ENCODE measurements at places on chromosomes 2 and 18.

DNA sequence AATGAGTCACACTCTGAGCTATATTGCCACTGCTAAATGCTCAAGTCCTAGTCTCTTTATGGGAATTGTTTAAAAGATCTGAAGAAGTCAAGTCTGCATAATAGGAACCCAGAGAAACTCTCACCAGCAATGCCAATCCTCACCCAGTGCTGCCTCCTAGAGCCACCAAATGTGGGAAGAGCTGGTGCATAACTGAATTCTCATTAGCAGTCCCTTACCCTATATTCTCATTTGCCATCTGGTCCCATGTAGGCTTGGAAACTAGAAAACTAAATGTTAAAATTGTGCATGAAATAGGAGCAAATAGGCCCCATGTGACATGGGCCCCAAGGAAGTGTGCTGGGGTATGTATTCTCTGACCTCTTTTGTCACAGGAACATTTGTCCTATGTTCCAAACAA lies 224.4 kb upstream of the SMAD2 start:
- no peak for DNase-seq

DNA sequence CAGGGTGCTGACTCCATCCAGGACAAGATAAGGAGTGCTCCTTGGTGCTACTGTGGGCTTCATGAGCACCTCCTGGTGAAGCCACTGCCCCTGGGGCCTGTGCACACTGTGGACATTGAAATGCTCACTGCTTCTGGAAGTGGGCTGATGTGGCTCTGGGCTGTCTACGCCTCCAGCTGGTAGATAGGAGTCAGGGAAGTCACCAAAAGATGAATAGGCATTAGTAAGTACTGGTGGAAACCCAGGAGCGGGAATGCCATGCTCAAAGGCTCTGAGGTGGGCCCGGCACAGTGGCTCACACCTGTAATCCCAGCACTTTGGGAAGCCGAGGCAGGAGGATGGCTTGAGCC lies 79.2 kb upstream of the MSH2 start:
- DNase-seq, result no peak

- DNase-seq, result no peak
Observed at GRCh38 chr18:68839701-68840100, 41.8 kb downstream of the CCDC102B start.

DNA sequence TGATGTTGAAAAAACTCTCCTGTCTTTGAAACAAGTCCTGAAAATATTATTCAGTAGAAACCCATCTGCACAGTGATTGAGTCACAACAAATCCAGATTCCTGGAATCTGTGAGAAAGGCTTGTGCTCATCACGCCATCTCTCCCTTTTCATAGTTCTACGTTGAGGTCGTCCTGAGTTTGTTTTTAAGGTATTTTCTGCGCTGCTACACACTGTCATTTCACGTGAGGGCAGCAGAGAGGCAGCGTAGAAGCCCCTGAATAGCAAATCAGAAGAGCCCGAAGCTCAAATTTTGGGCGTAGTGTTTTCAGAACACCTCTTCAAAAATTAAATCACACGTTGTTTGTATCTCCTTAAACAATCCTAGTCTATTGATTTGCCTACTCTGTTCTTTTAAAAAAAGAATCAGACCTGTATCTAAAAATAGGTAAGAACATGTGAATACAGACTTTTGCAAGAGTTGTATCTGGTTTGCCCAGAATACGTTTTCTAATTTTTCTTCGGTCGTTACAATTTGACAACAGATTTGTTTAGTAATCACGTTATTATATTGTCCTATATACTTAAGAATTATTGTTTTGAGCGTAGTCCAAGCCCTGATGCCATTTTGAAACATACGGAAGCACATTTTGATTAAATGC lies 61.6 kb upstream of the SLC38A11 start:
- no peak for DNase-seq

DNA sequence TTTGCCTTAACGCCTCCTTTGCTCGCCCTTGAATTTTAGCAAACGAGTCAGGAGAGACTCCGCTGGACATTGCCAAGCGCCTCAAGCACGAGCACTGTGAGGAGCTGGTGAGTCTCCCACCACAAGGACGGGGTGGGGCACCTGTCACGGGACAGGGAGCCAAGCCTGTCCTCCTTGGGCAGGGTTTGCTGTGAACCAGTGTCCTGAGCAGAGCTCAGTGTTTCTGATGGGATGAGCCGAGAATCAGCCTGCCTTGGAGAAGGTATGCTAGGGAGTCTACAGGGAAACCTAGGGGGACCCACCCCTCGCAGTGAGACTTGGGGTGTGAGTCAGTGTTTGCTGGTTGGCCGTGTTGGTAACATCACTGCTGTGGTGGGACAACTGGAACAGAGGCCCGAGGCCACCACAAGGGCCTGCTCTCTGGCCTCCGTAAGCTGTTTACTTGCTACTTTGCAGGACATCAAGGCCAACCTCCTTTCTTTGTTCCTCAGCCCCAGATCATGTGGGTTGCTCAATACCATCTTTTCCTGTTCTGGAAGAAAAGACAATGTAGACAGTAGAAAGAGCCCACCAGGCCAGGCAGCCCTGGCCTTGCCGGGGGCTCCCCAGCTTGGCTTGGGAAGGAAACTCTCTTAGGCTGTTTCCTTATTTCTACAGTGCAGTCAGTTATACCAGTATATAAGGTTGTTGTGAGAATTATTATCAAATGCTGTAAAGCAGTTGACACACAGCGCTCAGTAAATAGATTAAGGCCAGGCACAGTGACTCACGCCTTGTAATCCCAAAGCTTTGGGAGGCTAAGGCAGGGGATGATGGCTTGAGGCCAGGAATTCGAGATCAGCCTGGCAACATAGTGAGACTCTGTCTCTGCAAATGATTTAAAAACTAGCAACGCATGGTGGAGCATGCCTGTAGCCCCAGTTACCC lies 42.4 kb downstream of the ITGB1BP1 start:
- peak; percentile 81 for DNase-seq

DNA sequence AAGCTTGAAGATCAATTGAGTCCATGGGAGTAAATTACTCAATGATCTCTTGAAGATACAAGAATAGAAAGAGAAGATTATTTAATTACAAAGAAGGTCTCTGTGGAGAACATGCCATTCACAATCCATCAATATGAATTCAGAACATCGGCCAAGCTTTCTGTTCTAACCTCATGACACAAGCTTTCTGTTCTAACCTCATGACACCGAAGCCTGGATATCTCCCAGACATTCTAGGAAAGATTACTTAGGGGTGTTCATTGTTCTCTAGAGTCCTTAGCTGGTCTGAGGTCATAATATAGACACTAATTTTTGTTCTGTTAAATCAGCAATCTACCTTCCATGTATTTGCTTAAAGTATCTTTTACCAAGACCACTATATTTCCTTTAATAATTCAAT lies 95.5 kb downstream of the RDH14 start:
- no peak for DNase-seq

GRCh38 chr2:45316576-45317338 lies 294.3 kb downstream of the SRBD1 start:
- DNase-seq, result no peak

DNA sequence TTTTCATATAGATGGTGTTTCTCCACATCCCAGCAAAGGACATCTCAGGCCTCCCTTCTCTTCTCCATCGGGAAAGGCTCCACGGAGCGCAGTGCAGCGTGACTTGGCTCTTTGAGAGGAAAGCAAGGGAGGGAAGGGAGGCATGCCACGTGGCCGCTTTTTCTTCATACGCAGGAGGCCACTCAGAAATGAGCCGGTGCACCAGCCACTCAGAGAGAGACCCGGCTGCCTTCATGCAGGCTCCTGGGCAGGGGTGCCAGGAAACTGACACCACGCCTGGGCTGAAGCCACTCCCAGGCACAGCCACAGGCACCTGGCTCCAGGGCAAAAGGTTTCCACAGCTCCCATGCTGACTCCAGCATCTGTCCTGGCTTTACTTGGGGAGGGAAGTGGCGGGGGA lies 11.1 kb upstream of the LOXHD1 start:
- DNase-seq, result no peak

All from aorta (tissue), 5 donors.